ENCODE measurements at places on chromosomes 7 and 10.
A peak's percentile ranks its signal among the peaks of the same experiment; 100 is the strongest.

- DNase-seq: no peak
These were observed 380.0 kb downstream of the REEP3 start for GRCh38 chr10:63901228-63901627.

DNA sequence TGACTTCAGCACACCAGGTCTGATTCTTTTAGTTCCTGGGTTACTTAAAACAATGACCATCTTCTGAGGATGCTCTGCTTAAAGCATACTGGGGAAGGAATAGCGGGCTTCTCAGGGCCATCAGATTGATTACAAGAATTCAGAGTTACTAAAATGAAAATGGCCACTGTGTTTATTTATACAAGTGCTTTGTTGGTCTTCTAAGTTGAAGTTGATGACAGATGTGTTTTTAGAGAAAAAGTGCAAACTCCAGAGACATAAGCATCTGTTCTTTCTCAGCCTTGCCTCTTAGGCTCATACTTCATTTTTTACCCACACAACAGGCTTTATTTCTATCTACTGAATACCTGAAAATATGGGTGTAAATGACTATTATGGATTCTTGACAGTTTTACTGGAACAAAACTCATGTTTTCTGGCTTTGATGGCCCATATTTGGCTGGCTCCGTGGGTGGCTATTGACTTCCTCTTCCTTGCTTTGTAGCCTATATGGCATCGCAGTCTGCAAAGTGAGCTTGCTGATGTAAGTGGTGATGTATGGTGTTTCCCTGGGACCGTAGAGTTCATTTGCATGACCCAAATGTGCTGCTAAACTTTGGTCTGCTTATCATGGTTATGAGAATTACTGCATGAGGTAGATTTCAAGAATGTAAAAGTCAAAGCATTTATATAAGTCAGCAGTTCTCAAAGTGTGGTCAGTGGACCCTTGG lies 121.3 kb downstream of the BMPER start:
- DNase-seq: no peak

- no peak for DNase-seq
These were observed 12.8 kb downstream of the CDHR3 start for GRCh38 chr7:105975770-105976417.

DNA sequence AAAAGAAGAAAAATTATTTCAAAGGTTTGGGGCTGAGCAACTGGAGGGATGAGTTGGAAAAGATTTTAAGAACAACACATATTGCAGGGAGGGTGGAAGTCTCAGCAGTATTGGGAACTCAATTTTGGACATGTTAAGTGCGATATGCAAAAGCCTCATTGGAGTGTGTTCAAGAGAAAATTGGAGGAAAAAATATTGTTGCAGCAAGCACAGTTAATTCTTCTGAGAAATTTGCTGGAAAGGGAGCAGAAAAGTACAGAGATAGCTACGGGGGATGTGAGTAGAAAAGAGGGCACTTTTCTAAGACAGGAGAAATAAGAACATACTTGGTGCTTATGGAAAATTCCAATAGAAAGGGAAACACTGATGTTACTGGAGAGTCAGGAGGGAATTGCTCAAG lies 59.8 kb upstream of the MAGI2 start:
- no peak for DNase-seq

DNA sequence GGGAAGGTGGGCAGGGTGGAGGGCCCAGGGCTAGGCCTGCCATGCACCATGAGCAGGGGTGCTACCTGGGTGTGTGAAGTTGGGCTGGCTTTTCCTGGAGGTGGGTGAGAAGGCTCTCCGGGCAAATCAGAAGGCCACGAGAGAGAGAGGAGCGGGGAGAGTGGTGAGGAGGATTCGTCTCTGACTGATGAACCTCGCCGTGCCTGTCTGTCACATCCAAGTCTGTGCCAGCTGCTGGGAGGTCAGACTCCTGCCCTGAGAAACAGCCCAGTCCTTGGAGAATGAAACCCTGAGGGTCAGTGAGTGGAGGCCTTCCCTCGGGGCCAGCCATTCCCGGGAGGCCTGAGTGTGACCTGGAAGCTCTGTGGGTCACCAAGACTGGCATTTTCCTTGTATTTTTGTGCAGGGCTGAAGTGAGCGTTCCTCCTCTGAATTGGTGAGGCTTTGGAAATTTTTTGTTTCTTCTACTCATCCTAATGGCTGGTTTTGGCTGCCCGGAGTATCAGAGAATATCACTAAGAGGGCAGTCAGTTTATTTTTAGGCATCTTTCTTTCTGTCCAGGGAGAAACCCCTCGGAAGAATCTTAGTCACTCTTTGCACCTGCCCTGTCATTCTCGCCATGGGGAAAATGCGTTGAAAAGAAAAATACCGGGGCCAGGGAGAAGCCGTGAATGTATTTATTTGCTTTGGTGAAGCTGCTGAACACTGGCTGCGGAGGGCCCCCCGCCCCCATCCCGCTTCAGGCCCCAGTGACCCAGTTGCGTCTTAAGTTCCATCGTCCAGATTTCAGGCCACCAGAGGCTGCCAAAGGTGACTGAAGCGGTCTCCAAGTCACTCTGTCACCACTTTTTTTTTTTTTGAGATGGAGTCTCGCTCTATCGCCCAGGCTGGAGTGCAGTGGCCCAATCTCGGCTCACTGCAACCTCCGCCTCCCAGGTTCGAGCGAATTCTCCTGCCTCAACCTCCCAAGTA lies 6.5 kb upstream of the AP5Z1 start:
- no peak for DNase-seq

DNA sequence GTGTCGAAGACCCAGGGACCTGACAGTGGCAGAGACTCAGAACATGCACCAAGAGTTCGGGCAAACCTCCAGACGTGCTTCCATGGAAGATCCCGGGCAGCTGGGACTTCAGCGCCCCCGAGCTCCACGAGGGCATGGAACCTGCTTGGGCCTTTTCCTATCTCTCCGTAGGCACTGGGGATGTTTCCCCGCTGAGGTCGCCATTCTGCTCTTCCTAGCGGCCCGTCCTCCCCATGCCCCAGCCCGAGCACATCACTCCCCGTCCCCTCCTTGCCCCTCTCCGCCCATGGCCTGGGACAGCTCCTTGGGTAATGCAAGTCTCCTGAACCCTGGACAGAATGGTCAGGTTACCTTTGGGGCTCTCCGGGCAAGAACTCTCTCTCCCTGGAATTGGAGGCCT lies 32.3 kb upstream of the SHH start:
- no peak for DNase-seq

DNA sequence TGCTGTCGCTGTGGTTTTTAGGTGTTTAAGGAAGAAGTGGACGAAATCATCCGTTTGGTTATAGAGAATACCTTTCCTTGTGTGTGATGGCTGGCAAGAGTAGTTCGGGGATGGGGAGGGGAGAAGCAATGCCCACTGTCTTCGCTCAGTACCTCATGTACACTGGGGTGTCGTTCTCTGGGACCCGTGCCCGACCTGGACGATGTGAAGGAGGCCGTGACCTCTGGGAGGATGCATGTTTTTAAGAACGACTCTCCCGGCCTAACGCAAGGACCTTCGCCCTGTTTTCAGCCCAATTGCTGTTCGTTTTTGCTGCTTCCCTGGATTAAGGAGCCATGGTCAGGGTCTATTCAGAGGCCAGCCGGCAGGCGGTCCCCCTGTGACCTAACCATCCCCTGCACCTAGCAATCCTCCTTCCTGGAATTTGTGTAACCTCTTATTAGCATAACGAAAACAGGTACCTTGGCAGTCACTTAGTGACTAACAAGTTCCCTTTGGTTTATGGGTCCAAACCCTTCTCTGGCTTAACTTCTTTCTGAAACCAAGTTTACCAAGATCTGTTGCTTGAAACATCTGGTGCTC lies 1.3 kb downstream of the NFE2L3 start:
- DNase-seq: peak; percentile 42

- DNase-seq: peak; percentile 49
These were observed 26.8 kb upstream of the SORCS3 start for GRCh38 chr10:104614245-104614831.

GRCh38 chr7:84786073-84786472 lies 400.8 kb downstream of the SEMA3D start:
- no peak for DNase-seq

DNA sequence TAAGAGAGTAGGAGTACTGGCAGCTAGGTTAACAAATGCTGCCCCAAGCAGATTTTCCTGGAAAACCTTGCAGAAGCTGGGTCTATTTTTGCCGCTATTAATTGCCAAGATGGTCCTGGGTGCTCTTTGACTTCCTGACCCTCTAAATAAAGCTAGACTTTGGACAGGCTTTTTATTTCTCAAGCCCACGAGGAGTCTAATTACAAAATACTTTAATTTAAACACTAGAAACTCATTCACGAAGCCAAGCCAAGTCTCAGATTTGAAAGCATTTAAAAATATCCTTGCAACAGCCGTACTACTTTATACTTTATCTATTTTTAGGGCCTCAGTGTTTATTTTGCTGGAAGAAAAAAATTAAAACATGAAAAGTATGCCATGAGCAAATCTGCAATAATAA lies 45.1 kb downstream of the TMEM26 start:
- no peak for DNase-seq

DNA sequence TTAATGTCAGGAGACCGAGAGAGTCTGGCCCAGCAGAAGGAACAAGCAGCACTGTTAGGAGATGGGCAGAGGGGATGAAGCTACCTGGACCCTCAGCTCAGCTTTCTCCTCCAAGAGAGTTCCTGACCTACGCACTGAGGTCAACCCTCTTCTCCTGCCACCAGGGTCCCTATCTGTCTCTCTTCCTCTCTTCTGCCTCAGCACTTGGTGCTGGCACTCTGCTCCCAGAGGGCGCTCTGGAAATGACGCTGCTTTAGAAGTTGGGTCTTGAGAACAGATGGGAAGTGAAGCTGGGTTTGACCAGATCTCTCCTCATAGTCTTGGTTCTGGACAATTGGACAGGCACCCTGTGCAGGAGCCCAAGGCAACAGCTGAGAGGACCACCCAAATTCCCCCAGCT lies 216.0 kb upstream of the AGK start:
- no peak for DNase-seq

GRCh38 chr10:8404721-8405120 lies 350.2 kb downstream of the GATA3 start:
- no peak for DNase-seq

GRCh38 chr10:73819081-73819480 lies 7.7 kb upstream of the NDST2 start:
- no peak for DNase-seq

- DNase-seq: no peak
These were observed 89.4 kb downstream of the LRRN3 start for GRCh38 chr7:111180338-111180737.

GRCh38 chr7:68694656-68695055 lies 903.6 kb upstream of the AUTS2 start:
- no peak for DNase-seq

- DNase-seq: no peak
These were observed 35.8 kb downstream of the PAX2 start for GRCh38 chr10:100781145-100781665.
